ENCODE measurements at places on chromosomes 13 and 19.

- DNase-seq: peak; percentile 40
These were observed 3.0 kb upstream of the APC2 start for GRCh38 chr19:1446713-1447481.

- no peak for DNase-seq
These were observed 69.5 kb upstream of the TDRD3 start for GRCh38 chr13:60327511-60327910.

DNA sequence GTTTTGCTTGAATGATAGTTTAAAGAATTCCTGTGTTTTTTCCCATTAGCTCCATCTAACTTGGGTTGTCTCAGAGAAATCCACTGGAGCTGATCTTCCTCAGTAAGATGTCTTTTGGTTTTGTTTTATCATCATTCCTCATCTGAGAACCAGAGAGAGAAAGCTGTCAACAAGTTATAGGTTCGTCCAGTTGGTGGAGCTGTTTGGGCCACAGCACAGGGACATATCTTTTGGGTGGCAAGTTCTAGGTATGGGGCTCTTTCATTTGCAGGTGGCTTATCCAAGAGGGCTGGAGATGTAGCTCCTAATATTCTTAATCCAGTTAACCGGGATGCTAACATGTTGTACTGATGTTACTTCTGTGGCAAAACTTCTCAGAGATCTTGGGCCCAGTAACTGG, 174.2 kb downstream of the KCNRG start:
- DNase-seq: no peak

- peak; percentile 15 for DNase-seq
These were observed 8.0 kb downstream of the IL17D start for GRCh38 chr13:20711301-20712044.

DNA sequence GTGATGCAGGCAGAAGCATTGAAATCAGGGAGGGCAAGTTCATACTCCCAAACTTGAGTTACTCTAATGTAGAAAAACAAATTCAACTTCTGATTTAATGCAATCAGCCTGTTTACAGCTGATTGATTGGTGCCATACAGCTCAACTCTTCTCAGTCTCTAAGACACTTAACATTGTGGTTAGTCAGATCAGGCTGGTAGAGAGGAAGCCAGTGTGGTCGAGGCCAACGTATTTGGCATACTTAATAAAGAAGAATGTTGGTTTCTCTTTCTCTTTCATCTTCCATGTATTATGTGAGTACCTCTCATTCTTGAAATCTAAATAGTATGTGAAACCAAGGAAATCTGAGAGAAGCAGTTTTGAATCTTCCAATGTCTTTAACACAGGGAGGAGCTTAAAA, 255.0 kb upstream of the SLITRK1 start:
- no peak for DNase-seq

- peak; percentile 60 for DNase-seq
These were observed 5.4 kb downstream of the RSPH6A start for GRCh38 chr19:45809643-45810159.

DNA sequence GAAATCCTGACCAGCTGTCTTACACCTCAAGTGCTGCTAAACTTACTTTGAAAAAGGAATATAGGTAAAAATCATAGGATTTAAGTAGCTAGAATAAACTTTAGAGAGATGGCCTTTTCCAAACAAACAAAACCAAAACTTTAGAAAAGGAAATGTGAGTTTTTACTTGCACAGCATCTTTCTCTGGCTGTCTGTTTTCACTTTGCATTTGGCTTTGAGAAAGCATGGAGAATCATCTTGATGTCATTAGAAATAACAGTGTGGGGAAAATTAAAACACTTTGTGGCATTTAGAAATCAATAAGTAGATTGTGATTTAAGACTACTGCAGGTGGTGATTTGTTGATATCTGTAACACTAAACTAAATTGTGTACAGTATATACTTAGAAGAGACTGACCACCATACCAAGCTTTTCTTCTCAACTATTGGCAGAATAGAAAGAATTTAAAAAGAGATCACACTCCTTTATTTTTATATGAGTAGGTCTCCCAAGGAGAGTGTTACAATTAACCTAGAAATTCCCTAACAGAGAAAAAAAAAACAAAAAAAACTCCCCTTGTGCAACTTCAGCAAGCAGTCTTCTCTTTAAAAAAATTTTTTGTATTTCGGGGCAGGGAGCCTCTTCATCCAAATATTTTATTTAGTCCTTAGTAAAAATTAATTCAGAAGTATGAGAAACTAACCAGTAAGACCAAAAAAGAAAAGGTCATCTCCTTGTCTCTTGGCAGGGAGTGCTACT, 6.1 kb downstream of the WDFY2 start:
- no peak for DNase-seq

DNA sequence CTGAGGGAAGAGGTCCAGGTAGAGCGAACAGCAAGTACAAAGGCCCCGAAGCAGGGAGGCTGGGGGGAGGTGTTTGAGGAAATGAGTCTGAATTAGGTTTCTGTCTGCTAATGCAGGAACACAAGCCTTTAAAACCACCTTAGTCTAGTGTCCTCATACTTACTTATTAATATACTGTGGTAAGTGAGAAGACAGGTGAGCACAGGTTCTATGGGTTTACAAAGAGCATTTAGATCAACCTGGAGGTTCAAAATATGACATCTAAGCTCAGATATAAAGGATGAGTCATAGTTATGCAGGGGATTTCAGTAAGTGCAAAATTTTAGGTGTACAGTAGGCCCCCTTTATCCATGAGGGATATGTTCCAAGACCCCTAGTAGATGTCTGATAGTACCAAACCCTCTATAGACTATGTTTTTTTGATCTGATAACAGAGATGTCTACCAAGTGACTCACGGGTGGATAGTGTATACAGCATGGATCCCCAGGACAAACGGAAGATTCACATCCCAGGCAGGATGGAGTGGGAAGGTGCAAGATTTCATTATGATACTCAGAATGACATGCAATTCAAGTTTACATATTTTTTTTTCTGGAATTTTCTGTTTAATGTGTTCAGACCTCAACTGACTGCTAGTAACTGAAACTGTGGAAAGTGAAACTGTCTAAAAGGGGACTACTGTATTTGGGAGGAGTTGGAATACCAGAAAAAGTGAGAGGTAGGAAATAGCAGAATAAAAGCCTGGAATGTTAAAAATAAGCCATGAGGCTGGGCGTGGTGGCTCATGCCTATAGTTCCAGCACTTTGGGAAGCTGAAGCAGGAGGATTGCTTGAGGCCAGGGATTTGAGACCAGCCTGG, 18.2 kb upstream of the MED4 start:
- DNase-seq: no peak

- DNase-seq: no peak
These were observed 260.3 kb downstream of the SLITRK6 start for GRCh38 chr13:85538957-85539356.

DNA sequence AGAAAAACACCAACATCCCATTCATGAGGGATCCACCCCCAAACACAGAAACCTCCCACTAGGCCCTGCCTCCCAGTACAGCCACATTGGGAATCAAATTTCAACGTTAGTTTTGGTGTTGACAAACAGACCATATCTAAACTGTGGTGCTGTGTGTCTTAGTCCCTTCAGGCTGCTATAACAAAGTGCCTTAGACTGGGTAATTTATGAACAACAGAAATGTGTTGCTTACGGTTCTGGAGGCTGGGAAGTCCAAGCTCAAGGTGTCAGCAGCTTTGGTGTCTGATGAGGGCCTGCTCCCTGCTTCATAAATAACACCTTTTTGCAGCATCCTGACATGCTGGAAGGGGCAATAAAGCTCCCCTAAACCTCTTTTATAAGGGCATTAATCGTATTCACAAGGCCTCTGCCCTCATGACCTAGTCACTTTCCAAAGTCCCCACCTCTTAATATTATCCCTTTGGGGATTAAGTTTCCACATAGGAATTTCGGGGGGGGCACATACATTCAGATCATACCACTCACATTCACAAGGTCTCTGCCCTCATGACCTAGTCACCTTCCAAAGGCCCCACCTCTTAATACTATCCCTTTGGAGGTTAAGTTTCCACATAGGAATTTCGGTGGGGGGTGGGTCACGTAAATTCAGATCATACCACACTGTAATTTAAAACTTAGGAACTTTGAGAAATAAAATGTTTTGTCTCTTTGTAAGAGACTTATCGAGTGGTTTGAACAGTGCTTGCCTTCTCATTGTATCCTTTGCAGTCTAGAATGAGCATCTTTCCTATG, 27.5 kb downstream of the ZNF507 start:
- DNase-seq: no peak

DNA sequence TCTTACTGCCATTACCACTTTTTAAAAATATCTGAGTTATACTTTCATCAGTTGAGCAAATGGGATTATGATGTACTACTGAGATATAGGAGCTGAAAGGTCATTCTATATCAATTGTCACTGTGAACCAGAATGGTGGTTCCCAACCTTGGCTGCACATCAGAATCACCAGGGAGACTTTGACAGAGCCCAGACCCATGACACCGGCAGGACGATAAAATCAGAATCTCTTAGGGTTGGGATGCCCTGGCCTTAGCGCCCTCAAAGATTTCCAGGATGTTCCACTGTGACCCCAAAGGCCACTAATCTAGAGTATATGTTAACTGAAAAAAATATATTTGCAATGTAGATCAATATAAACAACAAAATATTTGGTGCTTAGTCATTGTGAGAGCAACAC, 355.1 kb downstream of the LIG4 start:
- no peak for DNase-seq

DNA sequence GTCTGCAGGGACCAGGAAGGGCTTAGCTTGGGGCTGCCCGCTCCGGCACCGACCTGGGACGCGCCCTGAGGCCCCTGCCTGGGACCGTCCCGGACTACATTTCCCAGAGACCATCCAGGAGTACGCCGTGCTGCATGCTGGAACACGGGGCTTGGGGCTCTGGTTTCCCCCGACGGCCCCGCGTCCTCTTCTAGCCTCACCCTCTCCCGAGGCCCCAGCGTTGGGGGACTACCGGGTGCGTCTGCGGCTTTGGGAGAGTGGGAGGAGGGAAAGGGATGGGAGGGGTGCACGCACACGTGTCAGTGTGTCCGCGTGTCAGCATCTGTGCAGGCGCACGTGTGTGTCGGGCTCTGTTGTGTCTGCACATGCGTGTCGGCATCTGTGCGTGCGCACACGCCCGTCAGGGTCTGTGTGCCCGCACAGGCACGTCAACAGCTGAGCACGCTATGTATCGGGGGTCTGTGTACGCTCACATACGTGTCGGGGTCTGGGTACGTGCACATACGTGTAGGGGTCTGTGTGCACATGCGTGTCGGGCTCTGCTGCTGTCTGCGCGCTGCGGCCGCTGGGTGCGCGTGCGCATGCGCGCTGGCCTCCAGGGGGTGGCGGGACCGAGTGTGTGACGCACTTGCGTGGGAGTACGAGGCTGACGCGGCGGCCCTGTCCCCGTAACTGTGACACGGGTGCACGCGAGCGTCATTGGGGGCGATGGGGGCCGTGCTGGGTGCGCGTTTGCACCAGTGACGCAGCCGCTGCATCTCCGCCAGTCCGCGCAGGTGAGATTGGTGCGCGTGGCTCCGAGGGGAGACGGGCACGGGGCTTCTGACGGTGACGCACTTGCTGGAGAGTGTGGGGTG, at the start of gene ZNF331:
Gene ZNF331 (plus strand): TSS at position 625 of the 857 bp plus-strand sequence. CDS start 31,232 bp downstream, outside the sequence.
- peak; percentile 67 for DNase-seq

- no peak for DNase-seq
These were observed 49.9 kb upstream of the MEDAG start for GRCh38 chr13:30856005-30856790.

GRCh38 chr13:40247845-40248244, 418.6 kb downstream of the FOXO1 start:
- DNase-seq: no peak

- peak; percentile 49 for DNase-seq
These were observed 44.2 kb downstream of the WASF3 start for GRCh38 chr13:26601669-26602068.

DNA sequence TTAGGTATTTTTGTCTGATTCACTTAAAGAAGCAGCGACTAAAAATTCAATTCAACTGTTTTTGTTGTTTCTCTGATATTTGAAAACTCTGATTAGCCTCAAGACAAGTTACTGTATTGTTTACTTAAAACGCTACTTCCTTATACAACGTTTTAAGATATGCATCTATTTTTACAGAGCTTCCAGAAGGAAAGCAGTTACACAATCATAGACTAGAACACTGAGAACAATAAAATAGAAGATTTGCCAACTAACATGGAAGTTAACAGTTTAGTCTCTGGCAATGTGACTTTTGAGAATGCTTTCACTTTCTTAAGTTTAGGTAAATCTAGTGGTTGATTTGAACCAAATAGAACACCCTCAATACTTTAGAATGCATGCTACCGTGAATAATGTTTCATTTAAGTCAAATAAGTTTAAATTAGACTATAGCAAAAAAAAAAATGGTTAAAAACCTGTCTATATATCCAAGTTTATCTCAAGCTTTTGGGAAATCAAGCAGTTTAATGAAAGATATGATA, 614.8 kb downstream of the DACH1 start:
- DNase-seq: no peak

DNA sequence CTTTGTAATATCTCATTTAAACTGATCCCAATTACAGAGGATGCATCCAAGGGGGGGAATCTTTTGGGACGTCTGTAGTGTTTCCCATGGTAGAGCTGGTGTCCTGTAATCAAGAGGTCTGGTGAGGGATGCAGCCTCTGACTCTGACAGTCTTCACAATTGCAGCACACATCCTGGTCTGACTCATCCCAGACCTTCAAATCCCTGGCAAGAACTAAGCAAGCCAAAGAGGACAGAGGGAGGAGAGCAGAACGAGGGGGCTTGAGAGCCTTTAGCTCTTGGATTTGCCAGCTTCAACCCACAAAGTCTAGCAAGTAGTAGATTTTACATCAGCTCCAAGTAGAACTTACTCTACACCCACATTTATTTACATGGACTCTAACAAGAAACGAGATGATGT, 17.3 kb upstream of the FCGBP start:
- no peak for DNase-seq

DNA sequence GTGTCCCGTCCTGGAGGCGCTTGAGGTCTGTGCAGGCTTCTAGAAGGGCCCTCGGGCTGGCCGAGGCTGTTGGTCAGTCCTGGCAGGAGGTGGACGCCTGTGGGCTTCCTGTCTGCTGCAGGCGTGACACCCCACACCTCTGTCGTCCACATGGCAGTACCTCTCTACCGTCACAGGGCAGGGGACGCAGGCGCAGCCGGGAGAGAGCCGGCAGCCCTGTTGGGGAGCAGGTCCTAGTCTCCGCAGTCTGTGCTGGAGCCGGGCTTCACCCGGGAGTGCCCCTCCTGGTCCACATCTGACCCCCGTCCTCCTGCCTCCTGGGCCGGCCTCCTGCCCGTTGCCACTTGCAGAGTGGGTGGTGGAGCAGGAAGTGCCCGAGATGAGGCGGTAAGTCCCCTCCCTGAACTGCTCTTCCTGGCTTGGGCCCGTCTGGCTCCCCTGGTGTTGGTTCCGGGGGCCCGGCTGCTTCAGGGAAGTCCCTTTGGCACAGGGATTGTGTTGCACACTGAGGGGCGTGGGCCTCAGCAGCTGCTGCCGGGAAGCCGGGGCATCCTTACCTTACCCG, 106.0 kb downstream of the KDM4B start:
- no peak for DNase-seq

GRCh38 chr13:77291774-77292173, 35.1 kb downstream of the MYCBP2 start:
- no peak for DNase-seq

GRCh38 chr13:76730220-76730619, 156.0 kb downstream of the KCTD12 start:
- no peak for DNase-seq

- DNase-seq: no peak
These were observed 179.2 kb downstream of the NHLRC3 start for GRCh38 chr13:39217471-39217870.

GRCh38 chr19:32570081-32570785, 10.8 kb upstream of the PDCD5 start:
- peak; percentile 69 for DNase-seq

Data from NCI-H524 (cell line).